Uterus (tissue), 4 donors: ENCODE measurements at places on chromosomes 1 and 21.
A peak's percentile ranks its signal among the peaks of the same experiment; 100 is the strongest.

DNA sequence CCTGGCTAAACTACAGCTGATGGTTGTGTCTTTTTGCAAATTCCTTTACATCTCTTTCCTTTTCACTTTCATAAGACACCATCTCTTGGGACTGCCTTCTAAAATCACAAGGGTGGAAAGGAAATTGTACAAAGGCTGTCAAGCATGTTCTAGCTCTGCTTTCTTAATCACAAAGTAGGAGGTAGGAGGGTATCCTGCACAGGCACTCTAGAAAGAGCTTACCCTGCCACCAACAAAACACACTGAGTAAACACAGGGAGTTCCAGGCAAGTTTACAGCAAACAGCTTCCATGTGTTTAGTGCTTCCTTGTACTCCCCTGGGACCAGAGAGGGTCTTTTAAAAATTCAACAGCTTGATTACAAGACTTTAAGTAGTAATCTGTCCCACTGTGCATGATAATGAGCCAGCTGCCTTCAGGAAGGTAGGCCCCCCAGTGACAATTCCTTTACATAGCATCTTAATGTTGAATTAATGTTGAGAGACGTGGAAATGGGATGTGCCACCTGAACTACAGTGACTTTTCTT is 2.4 kb downstream of the PLPP3 start:
- DNase-seq: no peak

GRCh38 chr1:9852410-9853248 is 28.9 kb upstream of the CLSTN1 start:
- DNase-seq: no peak

DNA sequence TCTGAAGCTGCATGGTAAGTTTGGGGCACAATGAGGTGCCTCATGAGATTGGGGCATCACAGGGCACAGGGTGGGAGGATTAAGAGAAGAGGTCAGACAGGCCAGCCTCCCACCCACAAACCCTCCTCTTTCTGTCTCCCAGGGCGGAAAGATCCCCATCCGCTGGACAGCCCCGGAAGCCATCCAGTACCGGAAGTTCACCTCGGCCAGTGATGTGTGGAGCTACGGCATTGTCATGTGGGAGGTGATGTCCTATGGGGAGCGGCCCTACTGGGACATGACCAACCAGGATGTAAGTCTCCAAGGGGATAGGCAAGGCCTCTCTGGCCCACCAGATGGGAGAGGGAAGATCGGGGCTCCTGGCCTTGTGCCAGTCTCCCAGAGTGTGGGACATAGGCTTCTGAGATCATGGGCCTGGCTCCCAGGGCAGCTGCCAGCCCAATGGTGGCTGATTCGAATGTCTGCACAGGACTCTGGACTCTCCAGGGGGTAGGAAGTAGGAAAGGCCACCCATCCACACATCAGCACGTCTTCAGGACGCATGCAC is 63.7 kb downstream of the LACTBL1 start:
- DNase-seq: no peak

GRCh38 chr1:224160171-224160682 is 22.8 kb upstream of the DEGS1 start:
- DNase-seq: no peak

DNA sequence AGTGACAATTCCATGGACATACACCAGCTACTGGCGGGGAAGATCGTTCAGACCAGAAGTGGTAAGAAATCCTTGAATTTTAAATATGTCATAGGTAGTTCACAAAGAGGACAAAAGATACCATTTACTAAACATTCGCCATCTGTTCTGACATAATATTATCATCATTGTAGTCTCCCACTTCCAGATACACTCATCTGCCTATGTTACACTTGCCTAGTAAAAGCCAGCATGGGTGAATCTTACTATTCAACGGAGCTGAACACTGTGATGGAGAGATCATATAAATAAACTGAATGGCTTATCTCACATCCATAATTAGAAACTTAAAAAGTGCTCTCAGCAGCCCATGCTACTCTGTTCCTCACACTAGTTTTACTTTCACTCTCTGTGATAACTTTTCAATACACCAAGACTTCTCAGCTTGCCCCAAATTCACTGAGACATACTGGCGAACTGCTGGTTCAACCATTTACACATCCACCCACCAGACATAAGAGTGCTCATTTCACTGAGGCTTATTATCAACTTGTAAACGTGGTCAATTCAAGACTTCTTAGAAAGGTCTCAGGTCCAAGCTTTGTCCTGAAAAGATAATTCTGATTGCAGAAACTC is 463 bp upstream of the PRRC2C start:
- DNase-seq: peak; percentile 16

DNA sequence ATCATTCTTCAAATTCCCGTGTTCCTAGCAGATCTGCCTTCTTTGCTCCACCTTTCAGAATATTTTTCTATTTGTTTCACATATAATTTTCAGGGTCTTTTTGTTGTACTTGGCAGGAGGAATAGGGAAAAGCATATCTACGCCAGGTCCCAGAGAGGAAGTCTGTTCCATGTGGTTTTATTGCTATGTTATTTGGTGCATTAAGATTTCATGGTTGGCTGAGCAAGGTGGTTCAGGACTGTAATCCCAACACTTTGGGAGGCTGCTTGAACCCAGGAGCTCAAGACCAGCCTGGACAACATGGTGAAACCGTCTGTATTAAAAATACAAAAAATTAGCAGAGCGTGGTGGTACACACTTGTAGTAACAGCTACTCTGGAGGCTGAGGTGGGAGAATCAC is 36.1 kb downstream of the COL6A1 start:
- no peak for DNase-seq

GRCh38 chr21:45482899-45483821 is 59.1 kb downstream of the SLC19A1 start:
- DNase-seq: no peak

DNA sequence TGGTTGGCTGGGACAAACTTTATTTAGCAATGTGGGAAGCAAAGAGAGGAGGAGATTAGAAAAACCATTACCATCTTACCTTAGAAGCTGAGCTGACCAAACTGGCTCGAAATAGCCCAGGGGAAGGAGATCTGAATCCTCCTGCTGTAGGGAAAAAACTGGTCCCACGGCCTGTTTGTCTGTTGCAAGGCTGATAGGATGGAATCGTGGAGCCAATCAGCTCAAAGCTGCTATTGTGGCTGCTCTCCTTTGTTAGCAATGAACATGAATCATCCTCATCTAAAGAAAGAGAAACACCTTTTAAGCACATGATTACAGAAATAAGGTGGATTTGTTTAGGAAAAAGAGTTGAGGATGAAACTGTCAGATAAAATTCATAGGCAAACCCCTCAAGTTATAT is 21.5 kb downstream of the CLSPN start:
- no peak for DNase-seq

DNA sequence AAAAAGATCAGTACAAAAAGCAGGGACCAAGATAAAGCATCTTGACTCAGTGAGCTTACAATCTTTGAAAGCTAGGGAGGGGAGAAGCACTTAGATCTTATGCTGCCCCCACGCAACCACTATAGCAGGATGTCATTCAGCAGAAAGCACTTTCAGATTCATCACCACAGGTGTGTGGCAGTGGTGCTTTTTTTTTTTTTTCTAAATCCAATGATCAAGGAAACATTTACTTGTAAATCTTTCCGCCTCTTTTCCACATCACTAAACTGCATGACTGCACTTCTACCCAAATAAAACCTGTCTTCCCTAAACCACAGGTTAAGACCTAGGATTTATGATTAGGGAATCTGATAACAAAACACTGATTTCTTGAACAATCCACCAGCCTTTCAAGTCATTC is 154.8 kb downstream of the SLC45A1 start:
- DNase-seq: no peak

DNA sequence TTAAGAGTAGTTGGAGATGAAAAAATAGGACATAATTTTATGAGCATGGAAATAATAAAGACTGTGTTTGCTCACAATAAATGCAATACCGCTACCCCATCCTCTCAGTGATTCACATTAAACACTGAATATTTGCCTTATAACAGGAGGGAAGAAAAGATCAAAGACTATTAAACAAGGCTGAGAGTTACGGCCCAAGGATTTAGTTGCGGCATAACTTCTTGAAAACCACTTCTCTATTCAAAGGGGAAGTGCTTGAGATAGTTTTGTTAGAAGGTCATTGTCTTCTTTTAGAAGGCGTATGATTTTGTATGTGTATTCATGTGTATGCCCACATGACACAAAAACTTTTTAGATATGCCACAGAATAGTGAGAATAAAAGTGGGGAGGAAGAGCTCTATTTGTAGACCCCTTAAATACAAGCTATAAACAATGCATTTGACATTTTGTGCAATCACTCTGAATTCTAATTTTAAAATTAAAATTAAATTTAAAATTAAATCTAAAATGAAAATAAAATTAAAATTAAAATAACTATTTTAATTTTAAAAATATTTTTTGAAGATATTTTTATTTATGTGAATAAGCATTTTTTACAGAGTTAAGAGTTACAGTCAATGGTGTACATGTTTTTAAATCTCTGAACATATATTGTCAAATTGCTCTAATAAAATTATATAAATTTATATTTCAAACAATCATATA is 986.6 kb upstream of the ADAMTS5 start:
- no peak for DNase-seq

- DNase-seq: no peak
Measured at GRCh38 chr1:167538657-167539056, 14.9 kb downstream of the CREG1 start.

DNA sequence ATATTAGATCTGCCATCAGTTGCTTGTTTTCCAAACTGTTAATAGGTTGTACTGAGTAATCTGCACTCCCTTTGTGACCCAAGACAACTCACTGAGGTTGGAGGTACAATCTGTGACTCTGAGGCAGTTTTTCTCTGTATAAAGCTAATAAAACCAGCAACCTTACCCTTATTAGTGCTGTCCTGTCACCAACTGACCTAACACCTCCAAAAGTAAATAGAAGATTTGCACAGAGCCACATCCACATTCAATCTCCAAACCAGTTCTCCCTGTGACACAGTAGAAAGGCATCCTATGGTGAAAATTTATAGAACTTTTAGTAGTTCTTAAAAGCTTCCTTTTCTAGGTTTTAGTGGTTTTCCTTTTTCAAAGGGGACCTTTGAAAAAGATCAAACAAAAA is 140.4 kb upstream of the ADGRL2 start:
- DNase-seq: no peak

GRCh38 chr1:52579415-52579814 is 22.8 kb upstream of the GPX7 start:
- no peak for DNase-seq

DNA sequence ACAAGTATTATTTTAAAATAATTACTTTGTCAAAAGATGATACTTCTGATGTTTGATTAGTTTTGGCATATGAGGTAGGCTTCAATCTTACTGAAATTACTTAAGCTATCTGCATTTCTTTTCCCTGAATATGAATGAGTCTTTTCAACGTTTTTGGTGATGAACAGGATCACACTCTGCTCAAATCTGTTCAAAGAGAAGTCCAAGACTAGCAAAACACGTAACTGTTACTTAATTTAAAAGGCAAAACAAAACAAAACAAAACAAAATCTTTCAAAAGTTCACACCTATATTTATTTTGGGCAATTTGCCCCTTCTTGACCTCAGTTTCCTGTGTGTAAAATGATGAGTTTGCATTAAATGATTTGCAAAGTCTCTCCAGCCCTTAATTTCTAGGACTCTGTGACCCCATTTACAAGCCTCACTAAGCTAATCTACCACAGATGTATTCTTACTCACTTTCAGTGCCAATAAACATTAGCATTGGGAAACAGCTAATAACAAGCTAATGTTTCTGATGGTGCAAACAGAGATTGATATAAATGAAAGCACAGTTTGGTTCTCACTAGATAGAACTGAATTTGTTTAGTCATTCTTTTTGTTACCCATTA is 865.4 kb downstream of the LTN1 start:
- no peak for DNase-seq

DNA sequence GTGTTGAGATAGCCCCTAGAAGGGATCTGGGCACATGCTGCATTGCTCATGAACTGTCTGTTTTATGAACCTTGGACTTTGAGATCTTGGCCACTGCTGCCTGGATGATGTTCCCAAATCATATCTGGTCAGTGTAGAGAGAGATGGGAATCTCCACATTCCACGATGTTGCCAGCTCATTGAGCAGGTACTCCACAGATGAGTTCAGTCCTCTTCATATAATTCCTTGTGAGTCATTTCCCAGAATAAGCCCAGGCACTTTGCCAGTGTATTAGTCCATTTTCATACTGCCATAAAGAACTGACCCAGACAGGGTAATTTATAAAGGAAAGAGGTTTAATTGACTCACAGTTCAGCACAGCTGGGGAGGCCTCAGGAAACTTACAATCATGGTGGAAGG is 254.0 kb upstream of the RUNX1 start:
- no peak for DNase-seq

DNA sequence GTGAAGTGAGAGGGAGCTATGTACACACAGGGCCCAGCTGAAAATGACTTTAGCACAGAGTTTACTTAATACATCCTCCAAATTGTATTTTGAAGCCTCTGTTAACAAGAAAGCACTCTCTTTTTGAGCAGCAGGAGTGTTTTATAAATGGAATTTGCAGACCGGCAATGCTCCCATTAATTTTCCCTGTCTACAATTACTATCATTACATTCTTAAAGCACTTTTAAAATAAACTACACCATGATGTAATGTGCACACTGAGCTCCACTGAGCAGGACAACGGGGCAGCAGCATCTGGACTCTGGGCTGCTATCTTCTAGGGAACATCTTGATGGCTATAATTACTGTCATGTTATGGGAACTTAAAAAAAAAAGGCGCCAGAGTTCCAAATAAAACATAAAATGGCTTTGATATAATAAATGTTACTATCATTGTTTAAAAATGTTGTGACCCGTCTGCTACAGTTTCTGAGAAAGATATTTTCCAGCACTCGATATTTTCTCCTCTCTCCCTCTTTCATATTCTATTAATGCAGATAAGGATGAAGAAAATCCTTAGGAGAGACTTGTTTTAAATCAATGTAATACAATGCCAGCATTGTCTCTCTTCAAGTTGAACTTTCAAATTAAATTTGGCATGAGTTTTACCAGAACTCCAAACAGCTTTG is 150.9 kb downstream of the HLX start:
- DNase-seq: no peak

DNA sequence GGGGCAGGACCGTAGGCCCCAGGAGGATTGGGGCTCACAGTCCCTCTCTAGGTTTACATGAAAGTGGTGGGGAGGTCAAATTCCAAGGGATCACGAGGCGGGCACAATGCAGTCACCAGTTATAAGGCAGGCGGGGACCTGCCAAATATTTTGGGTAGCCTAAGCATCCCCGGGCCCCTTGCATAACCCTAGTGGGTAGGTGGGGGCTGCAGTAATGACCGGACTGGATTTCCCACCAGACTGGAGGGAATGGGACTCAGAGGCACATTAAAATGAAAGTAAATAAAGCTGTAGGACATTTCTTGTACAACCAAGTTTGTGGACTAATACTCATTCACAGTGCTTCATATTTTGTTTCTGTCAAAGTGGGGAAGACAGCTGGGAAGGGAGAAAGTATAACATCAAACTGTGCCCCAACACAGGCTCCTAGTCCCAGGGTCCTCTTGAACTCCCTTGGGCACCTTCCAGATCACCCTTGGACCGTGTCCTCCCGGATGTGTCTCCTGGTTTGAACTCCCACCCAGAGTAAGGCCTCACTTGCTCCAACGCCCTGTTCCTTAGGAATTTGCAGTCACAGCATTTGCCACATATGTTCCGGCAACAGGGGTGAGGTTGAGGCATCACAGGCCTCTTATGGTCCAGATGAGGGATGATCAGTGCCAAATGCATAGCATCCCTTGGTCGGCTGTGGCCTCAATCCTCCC is 28.4 kb upstream of the KIAA0040 start:
- no peak for DNase-seq
